T follicular helper cell (primary cell): ENCODE measurements at places on chromosomes 2 and 18.

DNA sequence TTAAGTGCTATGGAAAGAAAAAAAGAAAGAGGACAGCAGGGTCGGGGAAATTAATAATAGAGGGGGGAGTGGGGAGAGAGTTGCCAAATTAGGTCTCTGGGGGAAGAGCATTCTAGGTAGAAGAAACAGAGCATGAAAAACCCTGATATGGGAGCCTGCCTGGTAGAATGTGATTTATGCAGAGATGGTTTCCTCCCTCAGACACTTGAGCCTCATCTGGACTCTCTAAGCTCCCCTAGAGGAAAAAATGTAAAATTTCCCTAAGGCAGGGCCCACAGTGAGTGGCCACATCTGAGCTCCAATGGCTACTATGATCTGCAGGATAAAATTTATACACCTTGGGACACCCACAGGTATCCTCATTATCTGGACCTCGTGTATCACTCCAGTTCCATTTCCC is 20.6 kb upstream of the EPAS1 start:
- DNase-seq, result no peak

DNA sequence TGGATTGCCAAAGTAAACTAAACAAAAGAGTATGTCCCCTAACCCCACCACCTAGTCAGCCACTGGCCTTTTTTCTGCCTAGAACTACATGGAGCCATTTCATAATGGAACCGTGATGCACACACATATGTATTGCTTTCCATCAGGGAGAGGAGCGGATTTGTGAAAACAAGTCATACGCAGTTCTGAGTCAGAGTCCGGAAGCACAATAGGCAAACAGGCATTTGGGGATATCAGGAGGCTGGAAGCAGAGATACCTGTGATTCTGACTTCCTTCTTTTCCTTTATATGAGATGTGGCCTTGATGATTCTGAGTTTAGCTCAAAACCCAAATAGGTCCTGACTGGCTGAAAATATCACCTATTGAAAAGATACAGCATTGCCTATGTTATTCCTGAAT is 93.5 kb downstream of the TMEM163 start:
- DNase-seq, result no peak

GRCh38 chr2:153912798-153913396 is 41.2 kb downstream of the GALNT13 start:
- no peak for DNase-seq

DNA sequence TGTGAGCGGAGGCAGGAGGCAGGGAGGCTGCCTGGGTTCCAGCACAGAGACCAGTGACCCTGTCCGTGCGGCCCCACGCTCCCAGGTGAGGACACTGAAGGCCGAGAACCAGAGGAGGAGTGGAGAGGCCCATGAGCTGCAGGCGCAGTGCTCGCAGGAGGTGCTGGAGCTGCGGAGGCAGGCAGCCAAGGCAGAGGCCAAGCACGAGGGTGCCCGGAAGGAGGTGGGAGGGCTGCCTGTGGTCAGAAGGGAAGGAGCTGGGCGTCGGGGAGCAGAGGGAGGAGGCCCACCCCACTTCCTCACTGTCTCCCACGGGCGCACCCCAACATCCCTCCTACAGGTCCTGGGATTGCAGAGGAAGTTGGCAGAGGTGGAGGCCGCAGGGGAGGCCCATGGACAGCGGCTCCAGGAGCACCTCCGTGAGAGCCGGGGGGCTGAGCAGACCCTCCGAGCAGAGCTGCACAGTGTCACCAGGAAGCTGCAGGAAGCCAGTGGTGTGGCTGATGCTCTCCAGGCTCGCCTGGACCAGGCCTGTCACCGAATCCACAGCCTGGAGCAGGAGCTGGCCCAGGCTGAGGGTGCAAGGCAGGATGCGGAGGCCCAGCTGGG is 33.0 kb upstream of the SNED1 start:
- no peak for DNase-seq

DNA sequence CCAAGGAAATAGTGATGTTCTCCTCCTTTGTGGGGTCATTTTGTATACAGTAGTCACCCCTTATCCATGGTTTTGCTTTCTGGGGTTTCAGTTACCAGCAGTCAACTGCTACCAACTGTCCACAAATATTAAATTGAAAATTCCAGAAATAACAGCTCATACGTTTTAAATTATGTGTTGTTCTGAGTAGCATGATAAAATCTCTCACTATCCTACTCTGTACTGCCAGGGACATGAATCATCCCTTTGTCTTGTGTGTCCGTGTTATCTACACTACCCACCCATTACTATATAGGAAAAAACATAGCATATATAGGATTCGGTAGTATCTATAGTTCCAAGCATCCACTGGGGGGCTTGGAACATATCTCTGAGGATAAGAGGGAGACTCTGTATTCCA is 120.9 kb upstream of the DCC start:
- DNase-seq, result no peak

DNA sequence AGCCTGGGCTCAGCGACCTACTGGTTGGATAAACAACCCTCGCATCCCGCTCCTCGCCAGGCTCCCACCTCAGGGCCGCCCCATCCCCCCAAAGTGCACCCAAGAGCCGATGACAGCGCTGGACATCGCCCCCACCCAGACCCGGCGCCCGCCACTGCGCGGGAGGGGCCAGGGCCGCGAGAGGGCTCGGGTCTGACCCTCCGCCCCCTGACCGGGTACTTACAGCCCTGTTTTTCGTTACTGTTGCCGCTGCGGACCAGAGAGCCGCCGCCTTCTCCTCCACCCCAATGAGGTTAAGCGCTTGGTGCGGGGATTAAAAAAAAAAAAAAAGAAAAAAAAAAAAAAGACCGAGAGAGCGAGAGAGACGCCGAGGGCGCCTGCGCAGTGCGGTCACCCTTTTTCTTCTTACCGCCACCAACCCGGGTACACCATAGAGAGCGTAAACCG is at the start of gene CLASP1:
Gene CLASP1, minus strand, starts transcription at position 314 of the 447 bp plus-strand sequence. CDS start 43,567 bp downstream, outside the sequence.
- DNase-seq, result peak; percentile 41

GRCh38 chr2:107380912-107381311 is 445.8 kb upstream of the RGPD4 start:
- DNase-seq, result no peak

- DNase-seq, result no peak
These were observed 64.2 kb upstream of the ITGB6 start for GRCh38 chr2:160264308-160264707.

DNA sequence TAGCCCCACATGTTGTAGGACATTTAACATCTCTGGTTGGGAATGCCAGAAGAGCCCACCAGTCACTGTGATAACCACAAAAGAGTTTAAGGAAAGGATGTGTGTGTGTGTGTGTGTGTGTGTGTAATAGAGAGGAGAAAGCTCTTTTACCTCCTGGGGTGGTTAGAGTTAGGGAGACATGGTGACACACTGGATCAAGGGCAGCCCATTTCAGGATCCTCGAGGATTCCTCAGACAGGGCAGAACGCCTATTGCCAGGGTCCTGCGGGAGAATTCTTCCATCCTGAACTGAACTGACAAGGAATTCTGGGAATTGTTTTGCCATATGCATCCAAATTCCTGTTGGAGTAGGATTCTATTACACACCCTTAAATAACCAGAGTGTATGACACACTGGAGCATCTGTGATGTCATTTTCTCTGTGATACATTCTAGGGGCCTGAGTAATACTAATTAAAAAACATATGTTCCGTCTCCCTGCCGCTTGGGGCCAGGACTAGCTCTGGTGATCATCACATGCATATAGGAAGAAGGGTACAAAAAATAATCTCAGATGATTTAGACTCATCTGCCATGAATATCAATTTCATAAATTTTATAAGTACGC is 156.4 kb upstream of the MMADHC start:
- DNase-seq, result no peak

- DNase-seq, result no peak
These were observed 165.2 kb upstream of the COL3A1 start for GRCh38 chr2:188808947-188809355.

DNA sequence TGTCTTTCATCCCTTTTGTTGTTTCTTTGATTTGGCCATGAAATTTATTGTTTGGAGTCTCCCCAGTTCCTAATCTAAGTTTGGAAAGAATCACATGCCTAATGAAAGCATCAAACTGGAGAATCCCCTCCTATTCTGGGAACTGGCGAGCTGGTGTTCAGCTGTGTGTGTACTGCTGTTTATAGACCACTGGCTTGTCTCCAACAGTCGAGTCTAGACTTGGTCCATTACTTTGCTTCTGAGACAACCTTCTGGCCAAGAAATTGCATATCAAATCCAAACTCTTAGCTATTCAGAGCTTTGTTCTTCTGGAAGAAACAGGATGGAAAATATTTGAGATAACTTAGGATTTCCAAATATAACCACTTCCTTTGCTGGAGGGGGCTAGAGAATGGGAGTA is 111.5 kb upstream of the THSD7B start:
- no peak for DNase-seq

- no peak for DNase-seq
These were observed 57.8 kb upstream of the CCDC141 start for GRCh38 chr2:179107737-179108136.

DNA sequence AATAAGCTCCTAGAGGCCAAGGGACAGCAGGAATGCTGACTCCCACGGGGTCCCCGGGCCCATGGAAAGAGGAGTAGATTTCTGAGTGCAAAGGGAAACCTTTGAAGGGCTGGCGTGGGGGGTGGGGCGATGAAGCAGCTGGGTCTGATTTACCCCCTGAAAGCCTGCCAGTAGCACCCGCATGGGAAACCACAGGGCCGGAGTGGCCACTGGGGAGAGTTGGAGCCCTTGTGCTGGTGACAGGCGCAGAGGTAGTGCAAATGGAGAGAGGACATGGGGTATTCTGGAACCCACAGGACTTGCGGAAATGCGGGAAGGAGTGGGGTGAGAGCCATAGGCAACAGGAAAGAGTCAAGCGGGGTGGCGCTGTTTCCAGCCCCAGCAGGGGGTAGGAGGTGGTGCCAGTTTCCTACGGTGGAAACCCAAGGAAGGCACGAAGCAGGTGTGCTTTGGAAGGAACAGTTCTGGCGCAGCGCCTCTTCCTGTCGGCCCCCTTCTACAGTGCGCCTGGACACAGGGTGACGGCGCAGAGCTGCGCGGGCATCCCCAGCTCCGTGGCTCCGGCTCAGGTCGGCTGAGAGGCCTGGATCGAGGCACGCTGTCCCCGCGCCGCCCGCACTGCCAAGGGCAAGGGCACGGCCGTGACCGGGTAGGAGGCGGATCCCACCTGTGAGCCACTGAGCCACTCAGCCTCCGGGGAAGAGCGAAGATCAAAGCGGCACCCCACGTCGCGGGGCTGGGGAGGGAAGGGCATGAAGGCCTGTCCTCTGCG is 149.0 kb upstream of the GLI2 start:
- no peak for DNase-seq

DNA sequence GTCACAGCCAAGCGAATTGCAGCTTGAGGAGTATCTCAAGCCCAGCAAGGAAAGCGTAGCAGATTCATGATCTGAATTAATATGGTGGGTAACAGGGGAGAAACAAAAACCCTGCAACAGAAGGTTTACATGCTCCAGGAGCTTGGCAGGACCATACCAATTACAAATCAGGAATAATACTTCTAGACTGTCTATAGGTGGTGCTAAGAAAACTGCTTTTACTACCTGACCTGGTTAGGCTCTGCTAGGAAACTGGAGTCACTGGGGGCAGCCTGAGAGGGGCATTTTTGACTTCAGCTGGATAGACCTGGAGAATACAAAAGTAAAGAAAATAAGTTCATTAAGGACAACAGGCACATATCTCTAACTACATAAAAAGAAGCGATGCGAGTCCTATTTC is 24.6 kb upstream of the SPOPL start:
- no peak for DNase-seq

DNA sequence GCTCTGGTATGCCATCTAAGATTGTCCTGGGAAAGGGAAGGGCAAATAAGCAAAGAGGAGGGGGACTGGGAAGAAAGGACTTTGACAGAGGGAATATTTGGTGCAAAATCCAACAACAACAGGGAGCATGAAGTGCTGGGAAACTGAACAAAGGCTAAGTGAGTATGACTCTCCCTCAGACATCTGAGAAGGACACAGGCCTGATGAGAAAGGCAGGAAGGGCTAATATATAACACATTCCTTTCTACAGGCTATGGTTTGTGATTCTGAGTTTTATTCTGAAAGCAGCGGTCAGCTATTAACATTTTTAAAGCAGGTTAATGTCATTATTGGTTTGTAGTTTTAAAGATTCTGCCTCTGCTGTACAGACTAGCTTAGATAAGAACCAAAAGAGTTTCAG is 1579.5 kb downstream of the LRP1B start:
- no peak for DNase-seq

GRCh38 chr2:71474744-71475397 is 21.5 kb downstream of the DYSF start:
- DNase-seq, result no peak

DNA sequence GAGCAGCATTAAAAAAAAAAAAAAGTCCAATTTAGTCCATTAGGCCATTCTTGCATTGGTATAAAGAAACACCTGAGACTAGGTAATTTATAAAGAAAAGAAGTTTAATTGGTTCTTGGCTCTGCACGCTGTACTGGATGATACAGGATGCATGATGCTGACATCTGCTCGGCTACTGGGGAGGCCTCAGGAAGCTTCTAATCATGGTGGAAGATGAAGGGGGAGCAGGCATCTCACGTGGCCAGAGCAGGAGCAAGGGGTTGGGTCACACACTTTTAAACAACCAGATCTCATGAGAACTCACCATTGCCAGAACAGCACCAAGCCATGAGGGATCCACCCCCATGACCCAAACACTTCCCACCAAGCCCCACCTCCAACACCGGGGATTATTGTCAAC is 100.1 kb downstream of the NEDD4L start:
- no peak for DNase-seq

GRCh38 chr2:127067620-127068350 is 39.2 kb downstream of the BIN1 start:
- peak; percentile 36 for DNase-seq

DNA sequence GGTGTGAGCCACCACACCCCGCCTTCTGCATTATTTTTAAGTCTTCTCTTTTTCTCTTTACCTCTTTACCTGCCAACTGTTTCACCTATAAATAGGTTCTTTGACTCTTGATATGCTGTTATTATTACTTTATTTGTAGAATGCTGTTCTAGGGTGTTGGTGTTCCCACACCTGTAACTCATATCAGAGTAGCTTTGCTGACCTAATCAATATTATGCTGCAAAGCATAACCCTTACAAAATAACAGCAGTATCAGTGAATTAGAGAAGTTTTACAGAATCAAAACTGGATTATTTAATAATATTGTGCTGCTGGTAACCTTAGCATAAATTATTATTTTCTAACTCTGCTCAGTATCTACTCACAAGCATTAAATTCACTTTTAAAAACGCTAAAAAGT is 161.5 kb downstream of the FIGN start:
- DNase-seq, result no peak

GRCh38 chr2:204260162-204260877 is 285.0 kb upstream of the PARD3B start:
- DNase-seq, result peak; percentile 21

DNA sequence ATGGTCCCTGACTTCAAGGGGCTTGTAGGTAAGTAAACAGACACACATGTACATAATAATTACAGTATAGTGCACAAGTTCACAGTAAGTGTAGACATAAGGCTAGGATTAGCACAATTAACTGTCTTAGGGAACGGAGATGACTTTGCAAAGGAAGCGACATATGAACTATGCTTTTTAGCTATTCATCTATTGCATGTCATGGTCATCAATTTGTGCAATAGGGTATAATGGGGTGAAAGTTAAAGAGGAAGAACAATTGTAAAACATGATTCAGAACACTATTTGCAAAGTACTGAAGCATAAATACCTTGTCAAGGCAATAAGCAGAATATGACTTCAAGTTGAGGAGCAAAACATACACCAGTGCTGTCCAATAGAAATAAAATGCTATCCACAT is 112.3 kb upstream of the SLC8A1 start:
- no peak for DNase-seq
